ENCODE measurements at places on chromosomes 16 and 17.

DNA sequence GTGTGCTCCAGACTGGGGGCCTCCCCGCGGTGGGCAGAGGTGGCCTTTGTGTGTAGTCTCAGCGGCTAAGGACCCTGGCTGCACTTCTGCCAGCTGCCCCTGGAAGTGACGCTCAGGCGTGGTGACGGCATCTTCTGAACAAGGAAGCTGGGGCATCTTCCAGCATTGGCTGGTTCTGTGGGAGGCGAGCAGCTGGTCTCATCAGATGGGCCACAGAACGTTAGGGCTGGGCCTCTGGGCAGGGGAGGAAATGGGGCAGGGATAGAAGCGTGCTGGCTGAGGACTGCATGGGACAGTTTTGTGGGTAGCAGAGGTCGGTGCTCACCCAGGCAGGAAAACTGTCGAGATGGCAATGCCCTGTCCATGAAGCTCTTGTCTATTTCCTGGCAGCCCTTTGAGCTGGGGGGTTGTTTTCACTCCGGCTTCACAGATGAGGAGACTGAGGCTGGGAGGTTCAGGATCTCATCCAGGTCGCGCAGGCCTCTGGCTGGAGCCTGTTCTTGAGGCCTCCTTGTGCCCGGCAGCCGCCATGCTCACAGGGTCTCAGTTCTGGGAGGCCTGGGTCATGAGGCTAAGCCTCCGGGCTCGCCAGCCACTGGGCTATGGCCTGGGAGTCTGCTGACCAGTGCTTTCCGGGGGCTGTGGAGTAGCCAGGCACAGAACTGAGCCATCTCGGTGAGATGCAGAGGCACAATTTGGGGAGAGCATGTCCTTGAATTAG is 16.3 kb downstream of the IRF8 start:
- DNase-seq: no peak

DNA sequence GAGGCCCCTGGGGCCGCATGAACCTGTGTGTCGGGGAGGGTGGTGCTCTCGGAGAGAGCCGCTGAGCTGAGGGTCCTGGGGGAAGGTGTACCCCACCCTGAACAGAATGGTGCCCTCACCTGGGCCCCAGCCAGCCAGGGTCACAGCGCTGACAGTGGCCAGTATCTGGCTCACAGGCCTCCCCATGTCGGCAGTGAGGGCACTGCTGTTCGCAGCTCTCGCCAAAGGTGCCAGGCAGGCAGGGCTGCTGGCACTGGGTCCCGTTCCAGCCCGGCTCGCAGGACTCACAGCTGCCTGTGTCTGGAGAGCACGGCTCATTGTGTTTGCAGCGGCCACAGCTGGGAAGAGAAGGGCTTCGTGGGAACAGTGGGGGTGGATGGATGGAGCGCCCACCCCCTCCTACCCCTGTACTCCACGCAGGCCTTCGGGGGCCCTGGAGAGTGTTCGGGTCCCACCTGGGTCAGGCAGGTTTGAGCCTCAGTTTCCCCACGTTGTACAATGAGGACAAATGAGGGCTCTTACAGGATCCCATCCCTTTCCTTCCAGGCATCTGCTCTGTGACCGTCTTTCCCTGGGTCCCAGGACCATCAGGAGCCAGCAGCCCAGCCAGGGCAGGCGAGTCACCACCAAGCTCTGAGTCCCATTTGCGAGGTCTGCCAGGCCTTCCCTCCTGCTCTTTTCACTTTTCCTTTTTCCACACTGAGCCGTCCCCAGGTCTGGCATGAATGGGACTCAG is 5.0 kb downstream of the SCARF1 start:
- no peak for DNase-seq

DNA sequence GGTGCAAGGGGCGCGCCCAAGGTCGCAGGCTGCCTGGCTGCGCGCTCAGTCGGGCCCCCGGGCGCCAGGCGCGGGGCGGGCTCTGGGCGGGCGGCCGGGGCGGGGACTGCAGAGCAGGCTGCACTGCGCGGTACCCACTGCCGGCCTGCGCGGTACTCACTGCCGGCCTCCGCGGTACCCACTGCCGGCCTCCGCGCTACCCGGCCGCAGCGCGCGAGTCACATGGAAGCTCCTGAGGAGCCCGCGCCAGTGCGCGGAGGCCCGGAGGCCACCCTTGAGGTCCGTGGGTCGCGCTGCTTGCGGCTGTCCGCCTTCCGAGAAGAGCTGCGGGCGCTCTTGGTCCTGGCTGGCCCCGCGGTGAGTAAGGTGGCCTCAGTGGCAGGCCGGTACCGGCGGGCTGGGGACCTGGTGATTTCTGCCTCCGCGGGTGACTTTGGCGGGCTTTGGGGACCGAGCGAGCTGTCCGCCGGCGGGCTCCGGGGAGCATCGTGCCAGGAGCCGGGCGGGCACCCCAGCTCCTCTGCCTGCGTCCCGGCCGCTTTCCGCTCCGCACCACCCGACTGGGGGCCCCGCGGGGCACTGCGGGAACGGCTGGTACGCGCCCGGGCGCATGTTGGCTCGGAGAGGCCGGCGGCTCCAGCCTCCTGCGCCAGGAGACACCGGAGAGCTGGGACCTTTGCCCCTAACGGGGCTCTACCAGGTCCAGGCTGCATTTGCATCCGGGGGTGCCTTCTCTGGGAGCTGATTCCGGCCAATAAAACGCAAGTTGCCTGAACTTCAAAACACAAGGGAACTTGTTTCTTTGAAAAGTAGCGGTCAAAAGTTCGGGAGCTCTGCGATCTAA is at the start of gene SLC47A1:
Gene SLC47A1 (plus strand): TSS at position 137 of the 844 bp plus-strand sequence. CDS start 86 bp downstream, at position 223.
- DNase-seq: no peak

DNA sequence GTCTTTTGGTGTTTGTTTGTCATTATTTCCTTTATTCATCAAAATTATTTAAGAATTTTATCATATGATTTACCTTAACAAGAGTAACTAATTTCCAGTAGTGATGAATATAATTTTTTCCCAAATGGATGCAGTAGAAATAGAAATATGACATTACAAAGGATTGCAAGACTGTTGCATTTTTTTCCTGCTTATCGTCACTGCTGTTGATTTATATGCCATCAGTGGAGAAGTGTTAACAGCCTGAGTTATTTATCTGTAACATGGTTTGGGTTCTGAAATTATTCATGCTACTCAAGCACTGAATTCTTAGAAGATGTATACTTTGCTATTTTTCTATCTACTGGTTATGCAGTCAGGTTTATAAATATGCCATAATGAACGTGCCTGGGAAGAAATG is 68.6 kb downstream of the TMEM100 start:
- no peak for DNase-seq

- DNase-seq: no peak
These were observed 444.3 kb downstream of the KCNJ2 start for GRCh38 chr17:70613681-70614080.

DNA sequence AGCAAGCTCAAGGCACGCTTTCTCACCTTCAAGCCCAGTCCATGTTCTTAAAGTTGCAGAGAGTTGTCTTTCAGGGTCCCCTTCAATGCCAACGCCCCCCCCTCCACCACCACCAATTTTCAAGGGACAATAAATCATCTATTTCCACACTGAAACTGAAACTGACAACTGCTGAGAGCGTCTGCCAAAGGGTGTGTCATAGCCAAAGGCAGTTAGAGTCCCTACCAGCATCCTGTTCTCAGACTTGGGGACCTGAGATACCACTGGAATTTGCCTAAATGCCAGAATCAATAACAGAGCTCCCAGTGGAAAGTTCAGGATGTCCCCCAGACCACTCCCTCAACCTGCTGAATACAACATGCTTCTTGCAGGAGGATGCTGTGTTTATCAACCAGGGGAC is 133.2 kb upstream of the SOX9 start:
- no peak for DNase-seq

DNA sequence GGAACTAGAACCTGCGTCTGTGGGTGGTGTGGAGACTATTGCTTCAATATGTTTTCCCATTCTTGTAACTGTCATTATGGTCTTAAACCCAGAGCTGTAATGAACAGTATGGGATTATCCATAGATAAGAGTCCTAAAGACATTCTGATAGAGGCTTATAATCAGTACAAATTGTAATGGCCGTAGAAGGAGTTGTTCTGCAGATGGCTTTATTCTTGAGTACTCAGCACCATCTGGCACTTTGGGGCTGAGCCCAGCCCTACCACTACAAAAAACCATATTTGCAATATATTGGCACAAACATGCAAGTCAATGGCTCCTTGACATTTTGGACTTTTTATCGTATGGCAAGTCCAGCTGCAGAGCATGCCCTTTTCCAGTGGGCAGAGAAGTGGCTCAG is 150.0 kb downstream of the HS3ST4 start:
- DNase-seq: no peak

- no peak for DNase-seq
These were observed 54.3 kb downstream of the WNT3 start for GRCh38 chr17:46764000-46764708.

- no peak for DNase-seq
These were observed 215.1 kb downstream of the TMEM114 start for GRCh38 chr16:8375232-8375587.
